ENCODE measurements at places on chromosomes 3 and 15.

GRCh38 chr15:67524235-67524634, 3.3 kb downstream of the C15orf61 start:
- DNase-seq: peak; percentile 52

DNA sequence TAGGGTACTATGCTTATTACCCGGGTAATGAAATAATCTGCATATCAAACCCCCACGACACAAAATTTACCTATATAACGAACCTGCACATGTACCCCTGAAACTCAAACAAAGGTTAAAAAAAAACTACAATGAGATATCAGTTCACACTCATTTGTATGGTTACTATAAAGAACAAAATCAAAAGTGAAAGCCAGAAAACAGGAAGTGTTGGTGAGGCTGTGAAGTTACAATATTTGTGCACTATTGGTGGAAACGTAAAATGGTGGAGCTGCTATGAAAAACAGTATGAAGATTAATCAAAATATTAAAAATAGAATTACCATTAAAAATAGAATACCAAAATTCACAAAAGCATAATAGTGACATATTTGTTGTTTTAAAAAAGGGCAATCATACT, 128.9 kb downstream of the ZIC1 start:
- no peak for DNase-seq

- DNase-seq: peak; percentile 49
These were observed 407.2 kb upstream of the TGFBR2 start for GRCh38 chr3:30199096-30199759.

DNA sequence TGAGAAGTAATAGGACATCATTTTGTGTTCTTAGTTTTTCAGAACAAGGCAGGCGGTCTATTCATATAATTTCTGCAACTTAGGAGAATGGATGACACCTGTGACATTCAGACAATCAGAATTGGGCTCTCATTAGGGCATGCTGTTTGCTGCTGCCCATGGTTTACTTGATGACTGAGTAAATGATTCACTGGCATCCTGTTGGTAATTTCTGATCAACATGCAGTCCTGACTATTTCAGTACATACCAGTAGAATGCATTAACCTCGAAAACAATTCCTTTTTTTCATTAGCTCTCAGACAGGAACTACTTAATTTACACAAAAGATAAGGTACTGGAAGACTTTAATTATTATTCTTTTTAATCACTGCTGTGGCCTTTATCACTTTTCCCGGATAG, 641.6 kb downstream of the NSUN3 start:
- no peak for DNase-seq

DNA sequence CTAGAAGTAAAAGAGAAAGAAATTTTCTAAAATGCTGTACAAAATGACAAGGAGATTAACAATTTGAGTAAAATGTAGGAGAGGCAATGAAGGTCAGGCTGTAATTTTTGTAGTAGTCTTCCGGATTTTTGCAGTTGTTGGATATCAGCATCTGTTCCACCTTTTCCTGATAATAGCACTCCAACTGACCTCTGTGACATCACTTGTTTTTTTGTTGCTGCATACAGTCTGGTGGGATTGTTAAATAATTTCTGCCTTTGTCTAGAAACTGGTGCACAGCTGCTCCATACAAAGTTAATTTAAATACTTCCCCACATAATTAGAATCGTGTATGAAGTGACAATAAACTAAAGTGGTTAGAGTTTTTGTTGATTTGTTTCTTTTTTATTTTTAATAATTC, 731.4 kb downstream of the PLOD2 start:
- no peak for DNase-seq

DNA sequence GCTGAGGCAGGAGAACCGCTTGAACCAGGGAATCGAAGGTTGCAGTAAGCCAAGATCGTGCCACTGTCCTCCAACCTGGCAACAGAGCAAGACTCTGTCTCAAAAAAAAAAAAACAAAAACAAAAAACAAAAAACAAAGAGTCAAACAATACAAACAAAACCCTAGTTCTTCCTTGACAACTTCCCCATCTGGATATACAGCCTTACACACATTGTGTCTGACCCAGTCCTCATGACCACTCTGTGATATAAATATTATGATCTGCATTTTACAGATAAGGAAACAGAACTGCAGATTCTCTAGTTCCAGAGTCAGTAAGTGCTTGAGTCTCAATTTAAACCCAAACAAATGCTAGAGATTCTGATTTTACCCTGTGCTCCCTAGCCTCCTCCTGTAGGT, 4.8 kb upstream of the ESYT3 start:
- DNase-seq: no peak

DNA sequence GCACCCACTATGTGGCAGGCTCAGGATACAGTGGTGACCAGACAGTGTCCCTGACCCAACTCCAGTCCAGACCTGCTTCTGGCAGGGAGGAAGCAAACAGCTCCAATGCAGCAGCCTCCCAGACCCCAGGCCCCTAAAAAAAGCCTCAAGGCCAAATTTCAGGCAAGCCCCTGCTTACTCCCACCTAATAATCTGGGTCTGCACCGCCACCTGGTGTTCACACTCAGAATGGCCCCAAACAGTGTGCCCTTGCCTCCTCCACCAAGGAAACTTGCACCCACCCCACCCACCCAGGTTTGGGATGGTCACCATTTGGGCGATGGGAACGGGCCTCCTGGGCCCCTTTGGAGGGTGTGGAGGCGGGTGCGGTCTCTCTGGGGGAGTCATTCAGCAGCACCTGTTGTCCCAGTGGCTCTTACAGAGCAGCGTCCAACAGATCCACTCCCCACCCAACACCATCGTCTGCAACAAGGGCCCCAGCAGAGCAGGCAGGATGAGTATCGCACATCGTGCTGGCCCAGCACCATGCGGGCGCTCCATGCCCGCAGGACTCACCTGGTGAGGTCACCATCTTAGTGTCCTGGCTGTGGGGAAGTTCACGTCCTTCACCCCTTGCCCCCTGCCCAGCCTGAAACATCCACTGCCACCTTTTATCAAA, 17.3 kb downstream of the C3orf18 start:
- DNase-seq: peak; percentile 24

DNA sequence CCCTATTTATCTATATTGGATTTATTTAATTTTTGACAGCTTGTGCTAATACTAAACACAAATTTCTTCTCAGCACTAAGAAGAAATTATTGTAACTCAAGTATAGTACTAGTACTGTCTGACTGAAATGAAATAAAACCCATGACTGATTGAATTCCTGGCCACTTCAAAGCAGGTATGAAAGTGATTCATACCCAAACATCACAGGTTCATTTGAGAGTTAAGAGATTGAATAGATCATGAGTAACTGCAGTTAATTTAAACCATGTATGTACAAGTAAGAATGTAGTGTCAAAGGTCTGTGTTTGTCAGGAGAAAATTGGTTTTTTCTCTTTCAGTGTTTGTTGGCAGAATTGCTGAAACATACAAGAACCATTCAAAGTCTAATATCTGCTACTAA, 332.0 kb upstream of the GRM7 start:
- no peak for DNase-seq

DNA sequence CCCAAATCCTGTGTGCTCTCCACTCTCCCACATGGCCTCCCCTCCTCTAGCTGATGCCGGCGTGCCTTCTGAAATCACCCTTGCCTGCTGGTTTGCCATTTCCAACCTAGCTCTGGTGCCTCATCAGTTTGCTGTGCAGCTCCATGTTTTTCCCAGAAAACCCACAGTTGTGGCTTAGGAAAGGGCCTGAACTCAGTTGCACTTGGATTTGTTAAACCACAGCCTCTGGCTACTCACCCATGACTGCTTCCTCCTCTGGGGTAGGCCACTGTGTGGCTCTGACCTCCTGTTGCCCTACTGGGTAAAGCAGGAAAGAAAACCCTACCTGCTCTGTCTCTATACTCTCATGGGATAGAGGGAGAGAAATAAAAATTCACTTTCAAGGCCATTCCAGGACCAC, 97.3 kb downstream of the DAPK2 start:
- peak; percentile 80 for DNase-seq

DNA sequence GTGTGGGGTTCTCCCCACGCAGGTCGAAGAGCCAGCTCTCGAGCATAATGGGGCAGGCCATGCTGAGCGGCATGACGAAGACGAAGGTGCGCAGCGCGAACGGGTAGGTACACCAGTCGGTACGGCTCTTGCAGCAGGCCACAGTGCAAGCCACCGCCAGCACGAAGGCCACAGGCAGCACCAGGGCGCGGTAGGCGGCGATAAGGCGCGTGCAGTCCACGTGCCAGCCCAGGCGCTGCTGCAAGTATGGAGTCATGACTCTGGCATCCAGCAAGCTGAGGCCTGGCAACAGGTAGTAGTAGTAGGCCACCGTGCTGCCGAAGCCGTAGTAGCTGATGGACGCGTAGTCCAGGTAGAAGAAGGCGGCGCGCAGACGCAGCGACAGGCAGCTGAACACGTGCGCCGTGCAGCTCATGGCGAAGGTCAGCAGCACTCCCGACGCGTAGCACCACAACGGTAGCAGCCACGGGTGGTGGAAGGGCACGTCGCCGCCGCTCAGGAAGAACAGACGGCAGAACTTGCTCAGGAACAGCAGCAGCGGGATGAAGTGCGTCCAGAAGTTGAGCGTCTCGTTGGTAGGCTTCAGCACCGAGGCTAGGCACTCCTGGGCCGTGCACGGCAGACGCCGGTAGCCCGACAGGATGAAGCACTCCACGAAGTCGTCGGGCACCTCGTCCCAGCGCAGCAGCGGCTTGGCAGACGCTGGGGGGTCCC, 797 bp downstream of the PAQR9 start:
- no peak for DNase-seq

DNA sequence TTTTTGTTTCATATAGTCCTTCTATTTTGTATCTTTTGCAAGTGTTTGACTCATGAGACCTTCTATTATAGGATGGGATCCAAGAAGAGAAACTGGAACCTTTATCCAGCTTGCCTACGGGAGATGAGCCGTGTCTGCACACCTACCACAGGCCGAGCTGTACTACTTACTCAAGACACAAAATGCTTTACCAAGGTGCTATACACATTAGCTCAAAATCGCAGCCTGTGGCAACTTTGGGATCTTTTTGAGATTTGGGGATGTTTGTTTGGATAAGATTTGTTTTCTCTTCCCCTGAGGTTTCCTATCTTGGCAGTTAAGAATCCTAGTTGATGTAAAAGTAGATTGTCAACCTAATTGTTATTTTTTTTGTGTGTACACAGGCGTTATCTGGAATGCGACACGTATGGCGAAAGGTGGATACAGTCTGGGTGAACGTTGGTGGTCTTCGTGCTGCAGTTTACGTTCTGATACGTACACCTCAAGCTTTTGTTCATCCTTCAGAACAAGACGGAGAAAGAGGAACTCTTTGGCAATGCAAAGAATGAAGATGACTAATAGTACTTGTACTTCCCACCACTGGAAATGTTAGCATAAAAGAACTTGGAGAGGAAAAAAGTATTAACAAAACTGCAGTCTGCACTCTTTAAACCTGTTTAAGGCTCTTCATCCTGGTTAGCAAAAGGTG, 13.1 kb upstream of the SETD5 start:
- DNase-seq: no peak

- no peak for DNase-seq
These were observed 612.9 kb downstream of the ROBO1 start for GRCh38 chr3:79154865-79155264.

- no peak for DNase-seq
These were observed 291.6 kb downstream of the ADAMTS17 start for GRCh38 chr15:100049936-100050876.

- no peak for DNase-seq
These were observed 10.0 kb downstream of the PLA2G4B start for GRCh38 chr15:41848631-41849030.

GRCh38 chr3:113575206-113575605, 42.9 kb downstream of the SIDT1 start:
- no peak for DNase-seq

- DNase-seq: peak; percentile 7
These were observed 654.4 kb upstream of the ADAMTS9 start for GRCh38 chr3:65342084-65342683.

DNA sequence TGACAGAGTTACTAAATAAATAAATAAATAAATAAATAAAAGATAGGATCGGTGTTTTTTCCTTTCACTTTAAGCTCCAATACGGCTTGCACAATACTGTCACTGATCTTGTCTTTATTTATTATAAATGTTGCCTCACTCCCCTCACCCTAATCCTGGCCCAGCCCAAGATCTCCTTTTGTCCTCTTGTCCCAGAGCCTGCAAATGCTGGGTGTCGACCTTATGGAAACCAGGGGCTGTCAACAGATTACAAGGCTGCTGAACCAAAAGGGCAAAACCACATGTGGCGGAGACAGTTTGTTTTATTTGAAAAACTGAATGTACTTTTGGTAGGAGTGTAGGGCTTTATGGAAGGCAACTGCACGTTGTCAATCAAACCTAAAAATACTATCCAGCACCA, 75.9 kb downstream of the RFTN1 start:
- DNase-seq: no peak

DNA sequence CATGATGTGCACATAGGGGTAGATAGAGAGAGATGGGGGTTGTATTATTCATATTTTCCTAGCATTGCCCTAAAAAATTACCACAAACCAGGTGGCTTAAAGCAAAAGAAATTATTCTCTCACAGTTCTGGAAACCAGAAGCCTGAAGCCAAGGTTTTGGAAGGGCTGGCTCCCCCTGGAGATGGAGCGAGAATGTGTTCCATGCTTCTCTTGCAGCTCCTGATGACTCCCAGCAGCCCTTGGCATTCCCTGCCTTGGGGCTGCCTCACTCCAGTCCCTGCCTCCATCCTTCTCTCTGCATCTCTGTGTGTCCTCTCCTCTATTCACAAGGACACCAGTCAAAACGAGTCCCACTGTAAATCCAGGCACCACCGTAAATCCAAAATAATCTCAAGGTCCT, 91.5 kb upstream of the FAM174B start:
- DNase-seq: peak; percentile 12

GRCh38 chr3:109241459-109242186, 74.7 kb downstream of the DPPA2 start:
- DNase-seq: no peak

DNA sequence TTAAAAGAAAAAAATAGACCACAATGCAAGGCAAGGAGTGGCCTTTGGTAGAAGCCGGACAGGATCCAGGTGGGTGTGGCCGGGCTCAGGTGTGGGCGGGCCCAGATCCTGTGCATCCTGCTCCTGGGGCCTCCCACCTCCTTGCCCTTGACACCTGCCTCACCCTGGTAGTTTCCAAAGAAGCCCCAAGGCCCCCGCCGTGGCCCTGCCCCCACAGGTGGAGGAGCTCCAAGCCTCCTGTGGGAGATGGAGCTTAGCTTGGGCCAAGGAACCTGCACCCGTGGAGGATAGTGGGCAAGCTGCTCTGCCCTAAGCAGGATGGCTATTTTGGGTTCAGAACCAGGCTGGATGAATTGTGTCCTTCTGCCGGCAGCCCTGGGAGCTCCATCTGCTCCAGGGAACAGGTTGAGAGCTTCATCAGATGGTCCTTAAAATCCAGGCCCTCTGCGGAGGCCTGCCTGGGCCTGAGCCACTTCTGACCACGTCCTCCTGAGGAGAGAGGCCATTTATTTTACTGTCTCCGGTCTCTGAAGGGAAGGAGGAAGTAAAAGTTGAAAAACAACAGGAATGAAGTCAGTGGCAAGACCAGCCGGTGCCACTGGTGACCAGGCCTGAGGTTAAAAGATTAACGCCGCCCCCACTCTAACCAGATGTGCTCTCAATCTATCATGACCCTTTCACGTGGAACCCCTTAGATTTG, 53.9 kb upstream of the KLF13 start:
- DNase-seq: no peak

All from M059J (cell line).